GM12891 (cell line): ENCODE measurements at places on chromosomes 2 and 18.

DNA sequence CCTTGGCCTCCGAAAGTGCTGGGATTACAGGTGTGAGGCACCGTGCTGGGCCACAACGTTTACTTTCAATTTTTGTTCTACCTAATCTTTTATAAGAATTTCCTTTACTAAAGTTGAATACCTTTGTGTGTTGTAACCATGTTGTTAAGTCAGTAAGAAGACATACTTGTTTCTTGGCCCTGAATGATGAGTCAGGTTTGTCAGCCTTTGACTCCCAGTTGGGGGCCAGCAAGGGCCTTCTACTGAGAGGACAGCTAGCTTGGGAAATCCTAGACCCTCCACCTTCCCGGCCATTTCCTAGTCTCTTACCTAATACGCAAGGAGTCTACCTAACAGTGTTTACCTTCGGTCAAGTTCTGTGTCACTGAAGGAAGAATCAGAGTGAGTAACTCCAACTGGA, 22.7 kb downstream of the MTHFD2 start:
- DNase-seq, result no peak

DNA sequence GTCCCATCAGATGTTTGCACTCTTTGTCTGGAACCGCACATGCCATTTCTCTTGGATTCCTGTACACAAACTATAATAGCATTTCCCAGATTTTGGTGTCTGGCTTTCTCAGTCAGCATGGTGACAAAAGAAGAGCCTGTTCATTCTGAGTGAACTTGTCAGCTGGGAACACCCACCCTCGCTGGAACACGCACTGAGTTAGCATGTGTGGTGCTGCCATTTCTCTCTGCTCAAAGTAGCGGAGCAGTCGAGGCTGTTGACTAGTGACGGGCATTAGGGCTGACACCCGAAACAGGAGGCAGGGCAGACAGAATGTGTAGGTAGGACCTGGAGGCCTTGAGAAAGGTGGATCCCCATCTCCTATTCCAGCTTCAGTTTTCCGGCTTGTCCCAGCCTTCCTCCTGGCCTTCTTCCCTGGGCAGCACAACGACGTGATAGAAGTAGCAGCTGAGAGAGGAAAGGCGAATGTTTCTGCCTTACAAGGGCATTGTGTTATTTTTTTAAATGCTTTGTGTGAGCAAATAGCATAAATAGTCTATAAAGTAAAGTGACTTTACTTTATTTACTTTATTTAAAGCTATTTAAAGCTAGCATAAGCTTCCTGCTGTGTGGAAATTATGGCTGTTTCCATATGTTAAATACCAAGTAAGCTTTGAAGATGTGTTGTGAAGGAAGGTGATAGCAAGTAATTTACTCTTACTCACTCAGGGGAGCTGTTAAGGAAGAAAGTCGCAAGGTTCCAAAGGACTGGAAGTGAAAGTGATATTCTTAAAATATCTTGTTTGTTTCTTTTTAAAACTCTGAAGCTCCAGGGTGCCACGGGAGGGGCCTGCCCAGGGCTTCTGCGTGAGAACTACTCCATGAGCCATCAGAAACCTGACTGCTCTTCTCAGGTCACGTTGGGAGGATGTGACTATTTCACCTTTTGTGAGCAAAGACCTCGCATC, 272.6 kb downstream of the NEDD4L start:
- DNase-seq, result peak; percentile 27

DNA sequence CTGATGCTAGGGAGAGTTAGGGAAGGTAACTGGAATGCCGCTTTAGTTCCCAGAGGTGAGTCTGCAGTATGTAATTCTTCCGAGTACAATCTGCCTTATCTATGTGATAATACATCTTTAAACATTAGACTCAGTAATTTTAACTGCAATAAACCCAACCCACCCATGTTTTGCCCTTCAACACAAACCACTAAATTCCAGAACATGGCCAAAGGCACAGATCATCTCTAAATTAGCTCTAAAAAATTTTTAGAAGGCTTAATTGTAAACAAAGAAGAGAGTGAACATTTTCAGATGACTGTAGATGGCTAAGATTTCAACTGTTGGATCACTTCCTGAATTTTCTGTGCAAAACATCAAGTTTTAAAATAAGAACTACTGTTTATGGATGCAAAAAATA, 488.7 kb upstream of the ID2 start:
- DNase-seq, result no peak

DNA sequence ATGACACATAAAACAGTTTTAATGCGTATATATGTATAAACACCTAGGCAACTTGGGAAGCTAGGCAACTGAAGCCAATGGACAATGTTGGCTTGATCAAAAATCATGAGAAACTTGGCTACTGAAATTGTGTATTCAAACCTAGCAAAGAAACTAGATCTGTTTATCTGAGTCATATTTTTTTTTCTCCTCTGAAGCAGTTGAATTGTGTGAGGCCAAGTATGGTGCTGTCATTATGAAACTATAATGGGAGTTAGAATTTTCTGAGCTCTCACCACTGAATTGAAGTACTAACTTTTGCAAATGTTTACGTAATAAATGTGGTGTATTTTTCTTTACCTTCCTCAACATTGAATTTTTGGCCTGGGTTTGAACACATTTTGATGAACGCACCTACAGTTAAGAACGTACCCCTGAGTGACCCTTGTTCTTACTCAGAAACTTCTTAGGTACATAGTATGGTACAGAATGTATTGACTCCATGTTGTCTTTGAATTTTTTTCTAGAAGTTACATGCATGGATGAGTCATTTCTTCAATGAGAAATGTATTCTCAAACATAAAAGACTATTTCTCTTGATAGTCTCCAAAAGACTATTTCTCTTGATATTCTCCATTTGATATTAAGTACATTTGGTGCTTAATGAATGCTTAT, 23.8 kb downstream of the CD28 start:
- DNase-seq, result peak; percentile 21

- no peak for DNase-seq
Measured at GRCh38 chr2:233426619-233427342, 72.5 kb downstream of the DGKD start.

- DNase-seq, result peak; percentile 66
Measured at GRCh38 chr2:231463698-231464575, at the start of gene NCL. Gene NCL, minus strand, starts transcription at chr2:231464484. Its CDS starts 131 bp downstream, at chr2:231464353.

DNA sequence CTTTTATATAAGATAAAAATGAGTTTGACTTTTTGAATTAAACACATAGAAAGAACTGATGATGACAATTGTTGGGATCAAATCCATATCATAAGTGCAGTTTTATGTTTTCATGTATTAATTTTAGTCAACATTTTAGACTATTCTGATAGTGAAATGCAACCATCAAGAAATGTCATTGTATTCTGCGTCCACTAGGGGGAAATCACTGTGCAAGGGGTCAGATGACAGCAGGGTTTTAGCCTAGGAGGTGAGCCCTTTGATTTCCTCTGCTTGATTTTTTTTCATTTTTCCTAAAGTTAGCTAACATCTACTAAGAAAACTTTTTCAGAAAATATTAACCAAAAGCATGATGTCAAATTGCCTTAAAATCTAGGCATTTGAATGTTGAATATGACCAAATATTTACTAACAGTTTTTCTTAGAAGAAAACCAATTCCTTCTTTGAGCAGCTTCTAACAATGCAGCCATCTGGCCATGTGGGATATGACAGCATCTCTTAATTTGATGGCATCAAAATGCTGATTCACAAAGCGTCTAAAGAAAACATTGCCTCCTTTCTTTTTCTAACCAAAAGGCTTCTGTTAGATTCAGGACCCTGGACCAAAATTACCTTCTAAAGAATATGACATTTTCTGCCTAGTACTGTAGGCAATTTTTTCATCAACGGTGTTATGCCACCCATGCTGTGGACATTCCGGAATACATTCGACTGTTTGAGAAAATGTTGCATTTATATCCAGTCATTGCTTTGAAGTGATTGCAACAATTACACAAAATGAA, 141.5 kb downstream of the SPHKAP start:
- no peak for DNase-seq

GRCh38 chr2:118227698-118228508, 139.6 kb downstream of the INSIG2 start:
- no peak for DNase-seq

DNA sequence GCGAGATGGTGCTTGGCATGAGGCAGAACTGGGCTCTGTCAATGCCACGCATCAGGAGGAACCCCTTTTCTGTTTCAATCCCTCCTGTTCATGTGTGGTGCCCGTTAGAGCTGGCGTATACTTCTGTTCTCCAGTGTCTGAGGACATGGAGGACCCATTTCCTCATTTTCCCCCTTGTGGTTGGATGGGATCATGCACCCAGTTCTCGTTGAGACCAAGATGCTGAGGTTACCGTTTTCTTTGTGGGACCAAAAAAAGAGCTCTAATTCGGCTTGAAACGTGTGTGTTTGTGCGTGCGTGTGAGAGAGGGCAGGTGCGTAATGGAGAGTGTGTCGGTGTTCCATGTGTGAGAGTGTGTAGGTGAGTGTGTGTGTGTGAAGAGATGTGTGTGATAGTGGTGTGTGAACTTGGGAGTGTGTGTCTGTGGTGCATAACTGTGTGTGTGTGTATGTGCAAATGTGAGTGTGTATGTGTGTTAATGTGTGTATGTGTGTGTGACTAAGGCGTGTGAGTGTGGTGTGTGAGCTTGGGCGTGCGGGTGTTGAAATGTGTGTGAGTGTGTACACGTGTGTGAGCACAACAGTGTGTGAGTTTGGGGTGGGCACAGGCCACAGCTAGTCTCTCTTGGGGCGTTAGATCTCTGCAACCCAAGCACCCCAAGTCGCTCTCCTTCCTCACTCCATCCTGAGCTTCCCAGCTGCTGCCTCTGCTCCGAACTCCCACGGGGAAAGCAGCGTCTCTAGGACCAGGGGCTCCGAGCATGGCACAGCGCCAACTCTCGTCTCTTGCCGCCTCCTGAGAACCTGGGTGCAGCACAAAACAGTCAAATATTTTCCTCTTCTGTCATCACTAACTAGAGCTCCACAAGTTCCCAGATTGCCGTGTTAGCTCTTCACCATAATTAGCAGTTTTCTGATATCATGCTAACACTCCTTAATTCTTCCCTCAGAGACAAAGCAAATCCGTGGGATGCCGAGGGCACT, 75.8 kb downstream of the LONRF2 start:
- no peak for DNase-seq

DNA sequence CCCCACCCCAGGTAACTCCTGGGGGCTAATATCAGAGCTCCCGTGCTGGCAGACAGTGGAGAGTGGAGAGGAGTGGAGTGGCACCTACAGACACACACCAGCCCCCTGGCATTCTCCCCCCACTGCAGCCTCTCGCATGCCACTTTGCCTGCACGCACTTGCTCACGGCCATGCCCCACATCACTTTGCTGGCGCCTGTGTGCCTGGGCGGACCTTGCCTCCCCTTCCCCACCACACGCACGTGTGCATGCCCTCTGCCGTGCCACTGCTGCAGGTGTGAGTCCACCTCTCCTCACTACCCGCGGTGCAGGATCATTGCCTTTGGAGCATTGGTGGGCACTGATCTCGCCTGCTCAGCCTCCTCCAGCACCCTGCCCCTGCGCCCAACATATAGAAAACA, 72.6 kb upstream of the DOK6 start:
- DNase-seq, result no peak

GRCh38 chr2:191933307-191934105, 86.6 kb upstream of the CAVIN2 start:
- no peak for DNase-seq

- DNase-seq, result no peak
Measured at GRCh38 chr2:31327505-31327904, 87.0 kb downstream of the XDH start.

- no peak for DNase-seq
Measured at GRCh38 chr2:227834423-227834822, 20.8 kb downstream of the CCL20 start.

GRCh38 chr2:160584972-160585494, 91.4 kb upstream of the RBMS1 start:
- DNase-seq, result no peak
